ENCODE measurements at places on chromosomes 7 and 10. TPM values are rescaled to one million over a fixed set of nuclear protein-coding genes. Genes with fewer than 3 reads are reported as not detected.

FAM131B gene
- 3.2 TPM for total RNA-seq

GIMAP6 gene
- total RNA-seq = 0.18 TPM

ACBD7 gene
- total RNA-seq = 0.99 TPM

NPFFR1 gene
- total RNA-seq = not detected

NEBL gene
- total RNA-seq = 4.3 TPM

PAPOLB gene
- total RNA-seq = not detected

CDNF gene
- total RNA-seq = 1.2 TPM

GBX1 gene
- not detected for total RNA-seq

TAS2R41 gene
- total RNA-seq = not detected

SPDYE8 gene
- not detected for total RNA-seq

C7orf33 gene
- not detected for total RNA-seq

NOS3 gene
- total RNA-seq = 4.6 TPM

FBH1 gene
- total RNA-seq = 61.4 TPM

HECTD2 gene
- 10.9 TPM for total RNA-seq

PIP gene
- not detected for total RNA-seq

HOXA3 gene
- 3.5 TPM for total RNA-seq

STOX1 gene
- 0.09 TPM for total RNA-seq

TSPAN33 gene
- not detected for total RNA-seq

LLCFC1 gene
- not detected for total RNA-seq

UNCX gene
- not detected for total RNA-seq

GIMAP4 gene
- 1.3 TPM for total RNA-seq

ATOH7 gene
- total RNA-seq = not detected

TNS3 gene
- total RNA-seq = 28.3 TPM

ASAH2 gene
- total RNA-seq = 1.5 TPM

CYP3A5 gene
- 1.1 TPM for total RNA-seq

GNAT3 gene
- not detected for total RNA-seq

SUN3 gene
- total RNA-seq = not detected

OR2A5 gene
- not detected for total RNA-seq

EBF3 gene
- total RNA-seq = 14.7 TPM

TRIM50 gene
- total RNA-seq = not detected

UCN3 gene
- total RNA-seq = not detected

EPHA1 gene
- total RNA-seq = not detected

ZNF716 gene
- not detected for total RNA-seq

CREB5 gene
- total RNA-seq = 0.25 TPM

MACC1 gene
- total RNA-seq = 0.18 TPM

LIPJ gene
- total RNA-seq = 0.09 TPM

FGFBP3 gene
- total RNA-seq = 1.2 TPM
